Jurkat, Clone E6-1 (cell line): ENCODE measurements at places on chromosomes 12 and 14.

- DNase-seq = no peak
These were observed 8.7 kb upstream of the SELPLG start for GRCh38 chr12:108642269-108642870.

- DNase-seq = no peak
These were observed 24.7 kb upstream of the DNAAF2 start for GRCh38 chr14:49659526-49660455.

- no peak for DNase-seq
These were observed 5.0 kb upstream of the MGAT4C start for GRCh38 chr12:86261142-86261541.

GRCh38 chr14:95711476-95712176 is 2.3 kb downstream of the TCL1A start:
- DNase-seq = no peak
